ENCODE measurements at places on chromosomes 7 and 10.

GRCh38 chr7:94444813-94445212 lies 50.1 kb downstream of the COL1A2 start:
- no peak for DNase-seq

DNA sequence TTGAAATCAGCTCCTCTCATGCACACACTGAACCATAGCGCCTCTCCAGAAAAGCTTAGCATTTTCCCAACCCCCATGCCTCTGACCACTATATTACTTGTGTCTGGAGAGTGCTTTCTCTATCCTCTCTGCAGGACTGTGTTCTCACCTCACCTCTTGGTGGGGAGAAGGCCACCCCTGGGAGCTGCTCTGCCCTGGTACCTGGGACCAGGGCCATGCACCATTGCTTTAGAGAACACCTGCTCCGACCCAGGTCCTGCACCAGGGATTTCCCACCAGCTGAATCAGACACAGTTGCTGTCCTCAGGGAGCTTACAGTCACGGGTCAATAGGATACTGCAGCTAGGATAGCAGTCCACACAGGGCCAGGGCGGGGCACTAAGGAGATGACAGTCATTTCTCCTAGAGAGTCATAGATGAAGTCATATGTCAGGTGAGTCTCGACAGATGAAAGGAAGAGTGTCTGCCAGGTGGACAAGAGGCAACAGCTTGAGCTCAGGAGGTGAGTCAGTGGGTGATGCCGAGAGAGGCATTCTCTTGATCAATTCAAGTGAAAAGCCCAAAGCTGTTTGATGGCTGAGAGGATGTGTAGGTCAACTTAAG lies 619 bp upstream of the LMTK2 start:
- no peak for DNase-seq

DNA sequence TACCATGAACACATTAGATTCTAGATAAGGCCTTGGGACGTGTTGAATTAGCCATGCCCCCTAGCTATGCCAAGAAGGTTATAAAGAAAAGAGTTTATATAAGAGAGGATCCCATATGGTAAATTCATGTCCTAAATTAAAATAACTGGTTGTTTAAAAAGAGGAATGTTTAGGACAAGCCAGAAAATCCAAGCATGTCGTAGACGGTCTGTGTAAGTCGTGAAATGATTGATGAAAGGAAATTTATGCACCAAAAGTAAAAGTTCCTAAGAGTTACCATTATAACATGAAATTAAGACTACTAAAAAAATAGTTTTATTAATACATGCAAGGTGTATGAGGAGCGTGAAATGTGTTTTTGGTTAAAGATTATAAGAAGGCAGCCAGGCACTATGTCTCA lies 624.9 kb downstream of the ARL4A start:
- peak; percentile 16 for DNase-seq

GRCh38 chr7:45670717-45671116 lies 96.5 kb downstream of the ADCY1 start:
- DNase-seq: no peak

DNA sequence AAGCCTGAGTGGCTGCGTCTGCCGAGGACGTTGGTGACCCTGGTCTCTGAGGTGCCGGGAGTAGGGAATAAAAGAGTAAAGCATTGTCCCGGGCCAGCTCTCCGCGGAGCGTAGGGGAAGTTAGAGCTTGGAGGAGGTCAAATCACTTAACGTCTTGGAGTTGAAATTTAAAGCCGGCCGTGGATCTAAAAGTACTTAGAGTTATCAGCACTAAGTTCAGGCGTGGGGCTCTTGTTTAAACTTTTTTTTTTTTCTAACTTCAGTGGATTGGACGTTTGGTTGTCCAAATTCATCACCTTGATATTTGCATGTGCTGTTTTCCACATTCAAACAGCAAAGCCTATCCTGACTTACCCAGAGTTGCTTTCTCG lies 700 bp downstream of the NIPSNAP2 start:
- no peak for DNase-seq

- no peak for DNase-seq
Measured at GRCh38 chr10:8438603-8439002, 384.1 kb downstream of the GATA3 start.

DNA sequence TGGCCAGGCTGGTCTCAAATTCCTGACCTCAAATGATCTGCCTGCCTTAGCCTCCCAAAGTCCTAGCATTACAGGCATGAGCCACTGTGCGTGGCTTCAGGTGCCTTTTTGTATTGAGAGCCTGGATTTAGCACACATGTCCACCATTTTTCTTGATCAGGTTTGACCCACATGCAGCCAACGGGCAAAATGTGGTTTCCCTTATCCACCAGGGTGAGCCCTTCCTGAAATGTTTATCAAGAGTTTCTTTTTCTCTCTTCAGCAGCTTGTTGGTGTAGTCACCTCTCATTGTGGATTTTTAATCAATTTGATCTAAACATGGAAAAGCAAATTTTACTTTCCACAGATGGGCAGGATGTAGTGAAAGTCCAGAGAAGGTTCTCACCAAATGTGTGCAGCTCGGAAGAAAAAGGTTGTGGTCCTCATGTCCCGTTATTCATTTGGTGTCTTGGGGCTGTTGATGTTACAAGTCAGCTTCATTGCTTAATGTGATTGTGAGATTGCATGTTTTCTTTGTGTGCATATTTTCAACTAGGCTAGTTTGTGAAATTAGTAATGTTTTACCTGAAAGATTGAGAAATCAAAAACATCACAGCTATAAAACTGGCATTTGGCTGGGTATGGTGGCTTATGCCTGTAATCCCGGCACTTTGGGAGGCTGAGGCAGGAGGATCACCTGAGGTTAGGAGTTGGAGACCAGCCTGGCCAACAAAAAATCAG lies 28.9 kb downstream of the GUSB start:
- DNase-seq: no peak

DNA sequence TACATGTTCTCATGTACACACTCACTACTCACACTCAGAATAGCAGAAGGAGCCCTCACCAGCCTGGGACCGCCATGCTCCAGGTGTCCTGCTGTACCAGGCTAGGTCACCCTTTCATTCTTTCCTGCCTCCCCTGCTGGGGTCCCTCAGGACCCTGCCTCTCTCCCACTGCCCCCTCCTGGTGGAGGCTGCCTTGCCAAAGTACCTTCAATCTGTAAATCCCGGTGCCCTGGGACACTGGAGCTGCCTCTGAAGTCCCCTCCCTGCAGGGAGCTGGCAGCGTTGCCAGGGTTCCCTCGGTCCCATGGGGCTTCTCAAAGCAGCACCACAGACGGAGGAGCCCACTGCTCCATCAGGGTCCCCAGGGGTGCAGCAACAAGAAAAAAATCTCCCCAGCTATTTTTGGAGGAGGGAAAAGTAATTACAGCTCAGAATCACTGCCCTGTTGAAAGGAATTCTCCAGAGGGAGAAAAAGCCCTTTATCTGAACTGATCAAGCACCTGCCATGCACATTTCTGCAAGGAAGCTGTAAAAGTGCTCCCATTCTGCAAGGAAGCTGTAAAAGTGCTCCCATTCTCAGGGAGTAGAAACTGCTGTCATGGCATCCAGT lies 259.9 kb downstream of the PTPRN2 start:
- DNase-seq: no peak

DNA sequence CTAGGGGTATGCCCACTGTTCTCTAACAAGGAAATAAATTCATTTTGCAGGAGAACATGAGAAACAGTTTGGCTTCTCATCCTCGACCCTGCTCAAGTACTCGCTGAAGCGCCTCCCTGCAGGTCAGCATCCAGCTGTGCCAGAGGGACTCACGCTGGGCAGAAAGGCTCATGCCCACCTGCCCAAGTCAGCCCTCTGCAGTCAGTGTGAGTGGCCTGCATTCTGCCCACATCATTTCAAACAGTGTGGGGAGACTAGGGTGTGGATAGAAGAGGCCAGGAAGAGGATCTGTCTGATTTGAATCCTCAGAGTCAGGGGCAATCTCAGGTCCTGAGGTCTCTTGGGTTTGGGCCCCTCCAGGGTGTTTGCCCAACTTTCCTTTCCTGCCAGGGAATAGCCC lies 297.8 kb downstream of the ELMO1 start:
- no peak for DNase-seq

DNA sequence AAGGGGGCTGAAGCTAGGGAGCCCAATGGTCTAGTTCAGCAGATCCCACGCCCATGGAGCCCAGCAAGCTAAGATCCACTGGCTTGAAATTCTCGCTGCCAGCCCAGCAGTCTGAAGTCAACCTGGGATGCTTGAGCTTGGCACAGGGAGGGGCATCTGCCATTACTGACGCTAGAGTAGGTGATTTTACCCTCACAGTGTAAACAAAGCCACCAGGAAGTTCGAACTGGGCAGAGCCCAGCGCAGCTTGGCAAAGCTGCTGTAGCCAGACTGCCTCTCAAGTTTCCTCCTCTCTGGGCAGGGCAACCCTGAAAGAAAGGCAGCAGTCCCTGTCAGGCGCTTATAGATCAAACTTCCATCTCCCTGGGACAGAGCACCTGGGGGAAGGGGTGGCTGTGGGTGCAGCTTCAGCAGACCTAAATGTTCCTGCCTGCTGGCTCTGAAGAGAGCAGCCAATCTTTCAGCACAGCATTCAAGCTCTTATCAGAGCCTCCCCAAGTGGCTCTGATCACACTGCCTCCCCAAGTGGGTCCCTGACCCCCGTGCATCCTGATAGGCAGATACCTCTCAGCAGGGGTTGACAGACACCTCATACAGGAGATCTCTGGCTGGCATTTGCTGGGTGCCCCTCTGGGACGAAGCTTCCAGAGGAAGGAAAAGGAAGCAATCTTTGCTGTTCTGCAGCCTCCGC lies 167.8 kb downstream of the CCDC71L start:
- DNase-seq: no peak

DNA sequence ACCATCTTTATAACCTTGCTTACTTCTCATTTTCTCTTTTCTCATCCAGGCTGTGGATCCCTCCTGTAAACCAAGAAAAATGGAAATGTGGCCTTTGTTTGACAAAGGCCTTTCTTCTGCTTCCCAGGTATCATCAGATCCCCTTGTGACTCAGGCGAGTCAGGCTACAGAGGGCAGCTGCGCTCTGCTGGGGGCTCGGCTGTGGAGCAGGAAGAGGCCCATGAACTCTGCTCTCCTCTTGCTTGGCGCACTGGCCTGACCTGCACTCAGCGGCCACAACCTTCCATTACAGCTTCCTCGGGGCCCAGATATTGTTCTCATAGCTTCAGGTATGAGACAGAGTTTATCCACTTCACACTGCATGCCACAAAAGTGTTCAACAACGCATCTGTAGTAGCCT lies 457.6 kb upstream of the COBL start:
- DNase-seq: no peak

- DNase-seq: peak; percentile 24
Measured at GRCh38 chr7:66505531-66506451, 122.9 kb upstream of the KCTD7 start.

DNA sequence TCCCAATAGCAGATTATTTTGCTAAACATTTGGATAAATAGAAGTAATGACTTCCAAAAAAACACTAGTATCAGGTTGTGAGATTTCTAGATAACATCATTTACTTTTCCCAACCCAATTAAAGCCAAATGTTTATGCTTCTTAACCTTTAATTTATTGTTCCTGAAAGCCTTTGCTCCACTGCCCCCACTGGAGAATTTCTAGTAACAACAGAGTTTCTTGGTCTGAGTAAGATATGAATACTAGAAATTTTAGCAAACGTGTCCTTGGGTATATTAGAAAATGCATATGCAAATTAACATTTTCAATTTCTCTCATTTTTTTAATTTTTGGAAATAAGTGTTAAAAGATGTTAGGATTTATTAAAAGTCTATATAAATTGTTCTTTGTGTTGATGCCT lies 958.0 kb upstream of the PHF14 start:
- DNase-seq: no peak

DNA sequence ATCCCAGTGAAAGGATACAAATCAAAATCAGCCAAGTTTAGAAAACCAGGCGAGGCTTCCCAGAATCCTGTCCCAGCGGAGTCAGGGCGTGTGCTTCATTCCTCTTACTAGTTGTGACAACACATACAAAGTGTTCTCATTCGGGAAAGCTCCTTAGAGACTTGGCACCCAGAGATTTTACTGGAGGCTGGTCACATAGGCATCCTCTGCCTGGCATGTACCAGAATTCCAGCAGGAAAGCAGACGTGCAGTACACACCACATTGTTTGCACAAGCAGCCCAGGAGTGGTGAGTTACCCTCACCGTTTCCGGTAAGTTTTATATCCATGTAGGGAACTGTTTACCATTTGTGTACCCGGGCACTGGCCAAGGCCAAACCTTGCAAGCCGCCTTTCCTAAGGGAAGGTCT lies 34.9 kb downstream of the MMRN2 start:
- no peak for DNase-seq

Data from fibroblast of skin of right biceps (primary cell).